Right ventricle myocardium inferior (tissue), 1 donor: ENCODE measurements at places on chromosomes 4 and X. TPM values are rescaled to one million over a fixed set of nuclear protein-coding genes. Genes with fewer than 3 reads are reported as not detected.

The GPC3 gene
- total RNA-seq = 8.5 TPM

The MAGEA4 gene
- not detected for total RNA-seq

The SPANXB1 gene
- total RNA-seq = not detected

The CTAG1A gene
- total RNA-seq = not detected

The NLGN4X gene
- total RNA-seq = 3.3 TPM

The GPR173 gene
- 0.35 TPM for total RNA-seq
